ENCODE measurements at places on chromosomes 4 and X.
A peak's percentile ranks its signal among the peaks of the same experiment; 100 is the strongest.

- DNase-seq: no peak
Measured at GRCh38 chr4:78689261-78689660, 86.9 kb upstream of the BMP2K start.

DNA sequence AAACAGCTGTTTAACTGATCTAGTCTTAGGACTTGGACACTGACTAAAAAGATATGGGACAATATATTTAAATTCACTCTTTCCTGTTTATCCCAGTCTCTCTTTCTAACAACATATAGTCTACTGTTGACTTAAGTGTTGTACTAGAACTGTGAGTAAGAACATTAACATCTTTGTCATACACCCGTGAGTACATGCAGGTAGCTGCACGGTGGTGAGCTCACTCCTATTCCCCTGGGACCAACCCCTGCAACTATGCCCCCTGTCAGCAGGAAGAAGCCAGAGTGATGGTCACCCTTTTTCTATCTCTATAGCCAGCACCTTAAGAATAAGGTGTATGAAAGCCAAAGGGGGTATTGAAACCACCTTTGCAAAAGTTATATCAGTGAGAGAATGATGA is 17.6 kb downstream of the TBL1X start:
- DNase-seq: no peak

- DNase-seq: no peak
Measured at GRCh38 chr4:113901994-113902787, 77.3 kb downstream of the ARSJ start.

GRCh38 chr4:3310301-3311094 is 17.7 kb downstream of the RGS12 start:
- no peak for DNase-seq

DNA sequence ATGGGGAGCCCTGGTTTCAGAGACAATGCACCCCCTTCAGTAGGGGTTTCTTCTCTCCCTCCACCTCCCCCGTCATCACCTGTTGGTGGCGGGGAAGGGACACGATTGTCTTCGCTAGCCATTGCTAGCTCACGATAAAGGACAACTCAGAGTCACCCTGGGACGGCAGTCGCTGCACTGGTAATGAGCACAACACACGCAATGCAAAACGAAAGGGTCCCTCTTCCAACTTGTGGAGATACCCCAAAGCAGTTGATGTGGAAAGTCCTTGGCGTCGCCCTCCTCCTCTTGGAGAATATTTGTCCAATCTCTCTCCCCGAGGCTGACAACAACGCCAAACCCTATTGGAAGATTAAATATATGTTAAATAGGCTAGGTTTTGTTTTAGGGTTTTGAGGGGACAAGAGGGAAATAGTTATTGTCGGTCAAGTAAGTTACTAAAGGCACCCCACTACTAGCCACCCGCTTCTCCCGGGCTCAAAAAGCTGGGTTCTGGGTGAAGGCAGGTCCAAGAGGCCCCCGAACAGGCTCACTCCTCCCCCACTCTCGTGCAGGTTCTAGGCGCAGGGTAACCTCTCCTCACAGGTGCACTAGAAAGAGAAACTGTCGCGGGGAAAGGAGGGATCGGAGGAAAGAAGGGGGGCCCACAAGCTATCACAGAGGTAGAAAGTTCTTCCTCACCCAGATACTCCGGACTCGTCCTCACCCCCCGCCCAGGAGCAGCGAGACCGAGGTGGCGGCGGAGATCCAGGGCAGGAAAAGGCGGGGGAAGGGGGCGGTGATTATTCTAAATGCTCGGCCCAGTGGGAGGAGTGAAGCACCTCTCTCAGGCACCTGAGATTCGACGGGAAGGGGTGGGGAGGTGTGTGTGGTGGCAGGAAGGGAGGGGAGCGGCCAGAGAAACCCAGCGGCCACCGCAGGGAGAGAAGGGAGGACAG is at the start of gene LRBA:
Gene LRBA (minus strand): TSS at position 764 of the 938 bp plus-strand sequence. CDS start 642 bp downstream, at position 122.
- no peak for DNase-seq

DNA sequence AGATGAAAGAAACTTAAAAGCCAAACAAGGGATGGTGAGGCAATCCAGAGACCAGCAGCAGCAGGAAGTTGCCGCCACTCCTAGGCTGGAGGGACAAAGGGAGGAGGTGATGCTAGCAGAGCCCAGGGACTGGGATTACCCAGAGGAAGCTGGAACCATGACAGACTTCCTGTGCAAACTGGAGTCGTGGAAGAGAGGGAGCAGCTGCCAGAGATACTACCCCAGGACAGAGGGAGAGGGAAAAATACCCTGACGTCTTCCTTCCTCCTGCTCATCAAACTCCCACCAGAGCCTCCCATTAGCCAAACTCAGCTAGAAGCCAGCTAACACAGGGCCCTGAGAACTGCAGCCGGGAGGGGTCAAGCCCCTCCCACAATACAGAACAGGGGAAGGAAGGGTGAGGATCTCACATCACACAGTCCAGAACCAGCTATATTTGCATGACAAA is 101.2 kb upstream of the KLF3 start:
- peak; percentile 66 for DNase-seq

- DNase-seq: peak; percentile 51
Measured at GRCh38 chr4:102815981-102816380, 11.4 kb downstream of the UBE2D3 start.

DNA sequence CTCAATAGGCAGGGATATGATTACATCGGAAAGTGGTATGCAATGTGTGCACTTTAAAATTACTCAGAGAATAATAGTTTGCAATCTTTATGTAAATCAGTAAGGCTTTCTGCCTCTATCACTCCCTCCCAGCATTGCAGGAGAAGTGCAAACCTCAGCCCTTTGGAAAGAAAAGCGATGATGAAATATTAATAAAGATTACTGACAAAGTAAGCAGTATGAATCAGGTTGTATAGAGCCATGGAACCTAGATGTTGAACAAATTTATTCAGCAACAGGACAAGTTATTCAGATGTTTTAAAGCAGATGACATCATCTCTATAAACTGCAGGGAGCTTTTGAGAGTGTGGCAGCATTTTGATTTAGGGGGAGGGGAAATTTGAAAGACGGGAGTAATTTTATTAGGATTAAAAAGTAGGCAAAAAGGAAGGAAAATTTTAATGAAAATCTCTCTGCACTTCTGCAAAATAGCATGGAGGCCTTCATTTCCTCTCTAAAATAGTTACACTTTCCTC is 631.7 kb upstream of the GRIA3 start:
- no peak for DNase-seq

- no peak for DNase-seq
Measured at GRCh38 chrX:31233941-31234496, 162.2 kb upstream of the FTHL17 start.

DNA sequence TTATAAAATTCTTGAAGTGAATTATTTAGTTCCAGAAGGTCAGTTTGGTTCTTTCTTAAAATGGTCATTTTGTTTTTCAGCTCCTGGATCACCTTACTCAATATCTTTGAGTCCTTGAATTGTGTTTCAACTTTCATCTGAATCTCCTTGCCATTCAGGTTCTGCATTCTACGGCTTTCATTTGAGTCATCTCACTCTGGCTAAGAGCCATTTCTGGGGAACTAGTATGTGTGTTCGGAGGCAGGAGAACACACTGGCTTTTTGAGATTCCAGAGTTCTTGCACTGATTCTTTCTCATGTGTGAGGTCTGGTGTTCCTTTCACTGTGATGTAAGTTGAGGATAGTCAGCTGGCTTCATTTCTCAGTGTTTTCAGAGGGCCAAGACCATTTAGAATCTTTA is 708.4 kb upstream of the FRG1 start:
- no peak for DNase-seq

DNA sequence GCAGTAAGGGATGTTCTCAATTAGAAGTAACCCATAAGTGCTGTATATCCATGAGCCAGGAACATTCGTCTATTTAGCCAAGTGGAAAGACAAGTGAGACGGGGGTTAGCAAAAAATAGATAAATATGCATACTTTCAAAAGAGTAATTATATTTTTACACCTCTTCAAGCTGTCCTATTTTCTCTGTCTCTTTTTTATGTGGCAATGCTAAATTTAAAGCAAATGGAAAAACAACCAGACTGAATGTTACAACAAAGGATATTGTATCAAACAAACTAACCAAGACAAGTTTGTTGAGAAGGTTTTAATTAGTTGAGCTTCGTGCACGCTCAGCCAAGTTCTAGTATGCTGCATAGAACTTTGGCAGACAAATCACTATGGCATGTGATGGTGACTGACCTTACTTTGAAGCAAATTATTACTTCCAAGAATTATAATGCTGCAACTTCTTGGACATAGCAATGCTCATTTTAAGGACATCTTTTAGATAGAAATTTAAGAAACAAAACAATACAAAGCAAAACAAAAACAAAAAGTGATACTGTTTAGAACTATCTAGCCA is 61.4 kb upstream of the TMEM150C start:
- DNase-seq: no peak

- no peak for DNase-seq
Measured at GRCh38 chr4:161376275-161376674, 787.5 kb downstream of the FSTL5 start.

- no peak for DNase-seq
Measured at GRCh38 chrX:80792205-80792604, 17.5 kb downstream of the BRWD3 start.

GRCh38 chrX:19096586-19096985 is 25.7 kb downstream of the ADGRG2 start:
- no peak for DNase-seq

GRCh38 chr4:180160195-180160983 is 2082.8 kb upstream of the TENM3 start:
- DNase-seq: no peak

DNA sequence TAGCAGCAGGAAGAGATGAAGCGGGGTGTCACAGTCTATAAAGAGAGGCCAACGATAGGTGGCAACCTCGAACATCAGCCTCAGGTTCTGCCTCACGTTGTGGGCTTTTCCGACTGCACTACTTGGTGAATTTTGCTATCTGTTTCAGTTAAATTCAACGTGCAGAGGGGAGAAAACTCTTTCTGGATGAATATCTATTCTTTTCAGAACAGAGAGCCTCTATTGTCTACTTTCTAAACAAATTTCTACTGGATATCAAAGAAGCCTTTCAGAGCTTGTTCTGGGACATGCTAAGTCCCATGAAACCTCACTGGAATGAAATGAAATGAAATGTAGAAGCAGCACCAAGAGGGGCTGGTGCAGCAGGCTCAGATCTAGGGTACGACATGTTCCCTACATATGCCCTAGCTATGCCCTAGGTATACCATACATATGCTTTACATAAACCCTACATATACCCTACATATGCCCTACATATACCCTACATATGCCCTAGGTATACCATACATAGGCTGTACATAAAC is 116.5 kb upstream of the TRIM2 start:
- DNase-seq: no peak
